ENCODE measurements at places on chromosomes 7 and 10.
A peak's percentile ranks its signal among the peaks of the same experiment; 100 is the strongest.

GRCh38 chr7:28533731-28534531, 121.6 kb downstream of the CREB5 start:
- no peak for DNase-seq

GRCh38 chr7:42023262-42023661, 213.7 kb downstream of the GLI3 start:
- no peak for DNase-seq

GRCh38 chr7:115146148-115146547, 224.3 kb downstream of the MDFIC start:
- DNase-seq = no peak

DNA sequence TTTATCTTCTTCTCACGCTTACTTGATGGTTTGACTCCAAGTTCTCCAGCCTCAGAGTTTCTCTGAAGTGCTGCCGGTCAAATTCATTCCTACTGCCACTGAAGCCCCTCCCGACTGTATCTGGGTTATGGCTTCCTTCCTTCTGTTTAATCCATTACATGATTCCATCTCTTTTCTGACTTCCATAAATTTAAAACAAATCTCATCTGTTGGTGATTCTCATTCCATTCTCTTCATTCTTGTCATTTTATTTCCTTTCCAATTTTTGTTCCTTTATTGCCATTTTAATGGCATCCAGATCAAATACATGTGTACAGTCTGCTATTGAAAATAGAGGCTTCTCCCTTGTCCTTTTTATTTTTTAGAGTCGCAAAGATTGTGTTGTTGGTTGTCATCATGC, 25.4 kb upstream of the HIBADH start:
- no peak for DNase-seq

- no peak for DNase-seq
Observed at GRCh38 chr7:105647591-105647990, 66.3 kb upstream of the EFCAB10 start.

DNA sequence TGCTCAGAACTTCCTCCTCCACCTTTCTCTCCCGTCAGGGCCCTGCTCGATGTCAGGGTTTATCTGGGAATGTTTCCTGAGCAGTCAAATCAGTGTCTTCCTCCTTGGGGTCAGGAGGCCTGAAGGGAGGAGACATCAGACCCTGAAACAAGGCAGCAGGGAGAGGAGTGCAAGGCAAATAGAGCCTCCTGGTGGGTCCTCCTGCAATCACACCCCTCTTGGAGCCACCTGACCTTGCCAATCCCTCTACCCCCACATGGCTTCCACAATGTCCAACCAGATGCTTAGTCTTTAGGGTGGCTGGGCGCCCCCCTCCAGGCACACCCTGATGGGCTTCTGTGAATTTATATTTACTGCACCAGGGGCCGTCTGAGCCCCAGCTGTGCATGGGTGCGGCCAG, 12.2 kb downstream of the GPR26 start:
- no peak for DNase-seq

GRCh38 chr7:137820156-137820555, 26.6 kb downstream of the DGKI start:
- no peak for DNase-seq

DNA sequence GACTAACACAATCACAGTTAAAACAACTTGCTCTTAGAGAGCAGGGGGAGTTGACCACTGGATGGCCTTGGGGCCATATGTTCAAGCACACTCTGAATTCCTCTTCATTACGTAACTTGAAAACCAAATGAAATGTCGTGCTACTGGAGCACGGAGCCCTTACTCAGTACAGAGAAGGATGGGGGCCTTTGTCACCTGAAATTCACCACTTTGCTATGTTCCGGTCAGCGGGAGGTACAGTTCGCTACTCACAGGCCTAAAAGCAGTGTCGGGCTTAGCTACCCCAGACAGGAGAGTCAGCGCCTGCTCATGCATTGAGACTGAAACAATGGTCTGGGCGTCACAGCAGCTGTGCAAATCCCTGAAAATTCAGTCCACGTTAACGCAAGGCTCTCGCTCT, 39.6 kb downstream of the GLI3 start:
- DNase-seq = no peak

DNA sequence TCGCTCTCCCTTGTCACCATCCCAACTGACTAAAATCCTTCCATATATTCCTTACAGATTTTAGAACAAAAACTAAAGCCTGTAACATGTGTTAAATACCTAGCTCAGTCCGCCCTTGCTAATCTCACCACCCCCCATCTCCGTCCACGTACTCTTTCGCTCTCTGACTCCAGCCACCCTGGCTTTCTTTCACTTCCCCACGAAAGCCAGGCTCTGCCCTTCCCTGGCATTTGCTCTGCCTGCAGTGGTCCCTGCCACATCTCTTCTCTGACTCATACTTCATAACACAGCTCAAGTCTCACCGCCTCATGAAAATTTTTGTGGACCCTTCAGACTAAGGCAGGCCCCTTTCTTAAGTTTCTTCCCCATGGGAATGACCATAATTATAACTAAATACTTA, 11.7 kb upstream of the GPAM start:
- no peak for DNase-seq

- DNase-seq = no peak
Observed at GRCh38 chr10:46999217-46999616, 88.0 kb downstream of the PTPN20 start.

- no peak for DNase-seq
Observed at GRCh38 chr10:70757856-70758255, 27.3 kb downstream of the TBATA start.

DNA sequence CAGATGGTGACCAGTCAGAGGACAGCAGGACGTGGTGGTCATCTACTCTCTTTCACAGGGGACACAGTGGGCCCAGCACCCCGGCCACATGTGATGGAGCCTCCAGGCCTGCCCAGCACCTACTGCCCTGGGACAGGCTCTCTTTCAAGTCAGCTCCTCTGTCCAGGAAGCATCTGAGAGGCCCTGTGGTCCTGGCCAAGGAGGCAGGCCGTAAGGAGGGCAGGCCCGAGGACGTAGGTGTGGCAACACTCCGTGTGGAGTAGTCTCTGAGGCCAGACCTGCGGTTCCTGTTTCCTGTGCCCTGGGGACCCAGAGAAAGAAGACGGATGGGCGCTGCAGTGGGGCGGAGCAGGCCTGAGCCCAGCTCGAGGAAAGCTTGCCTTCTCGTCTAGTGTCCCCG, 179.2 kb downstream of the EBF3 start:
- no peak for DNase-seq

DNA sequence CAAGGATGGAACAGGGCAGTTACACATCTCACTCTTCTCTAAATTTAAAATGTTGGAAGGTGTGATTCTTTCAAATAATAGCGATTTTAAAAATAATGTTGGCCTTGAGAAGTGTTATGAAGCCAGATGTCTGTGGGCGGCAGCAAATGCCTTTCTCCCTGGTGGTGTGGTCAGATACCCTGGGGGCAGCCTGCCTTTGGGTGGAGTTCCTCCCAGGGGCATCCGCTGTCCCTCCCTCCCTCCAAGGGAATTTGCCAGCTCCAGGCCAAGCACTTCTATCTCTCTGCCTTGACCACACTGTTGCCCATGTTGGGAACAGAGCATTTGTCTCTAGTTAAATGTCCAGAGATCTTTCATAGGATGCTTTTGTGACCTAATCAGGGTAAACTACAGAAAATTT, 121.4 kb downstream of the POU6F2 start:
- DNase-seq = no peak

- peak; percentile 11 for DNase-seq
Observed at GRCh38 chr10:89129911-89130310, 77.2 kb downstream of the CH25H start.

GRCh38 chr7:93026425-93026824, 91.4 kb downstream of the SAMD9 start:
- DNase-seq = no peak

DNA sequence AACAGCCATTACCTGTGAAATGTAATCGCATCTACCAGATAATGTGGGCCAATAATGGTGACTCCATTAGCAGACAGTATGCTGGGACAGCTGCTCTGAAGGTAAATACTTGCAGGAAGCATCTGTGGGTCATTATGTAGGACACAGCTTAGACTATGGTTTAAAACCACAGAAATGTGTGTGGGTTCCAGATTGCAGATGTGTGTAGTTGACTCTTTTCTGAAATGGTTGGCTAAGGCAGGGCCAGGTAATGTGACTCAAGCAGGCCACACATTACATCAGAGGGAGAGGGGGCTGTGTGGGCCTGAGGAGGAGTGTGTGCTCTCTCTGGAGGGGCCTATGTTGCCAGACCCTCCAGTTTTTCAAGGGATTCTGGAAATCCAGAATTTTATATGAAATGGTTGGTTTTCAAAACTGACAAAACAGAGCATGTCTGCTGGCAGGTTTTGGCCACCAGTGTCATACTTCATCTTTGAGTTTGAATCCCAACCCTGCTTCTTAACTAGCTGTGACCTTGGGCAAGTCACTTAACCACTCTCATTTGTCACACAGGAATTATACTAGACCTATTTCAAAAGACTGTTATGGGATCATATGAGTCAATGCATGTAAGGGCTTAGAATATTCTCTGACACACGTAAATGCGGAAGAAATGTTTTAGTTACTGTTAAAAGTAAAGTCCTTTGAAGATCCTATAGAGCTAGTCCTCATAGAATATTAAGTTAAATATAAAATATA, 64.5 kb downstream of the MCMBP start:
- DNase-seq = no peak

DNA sequence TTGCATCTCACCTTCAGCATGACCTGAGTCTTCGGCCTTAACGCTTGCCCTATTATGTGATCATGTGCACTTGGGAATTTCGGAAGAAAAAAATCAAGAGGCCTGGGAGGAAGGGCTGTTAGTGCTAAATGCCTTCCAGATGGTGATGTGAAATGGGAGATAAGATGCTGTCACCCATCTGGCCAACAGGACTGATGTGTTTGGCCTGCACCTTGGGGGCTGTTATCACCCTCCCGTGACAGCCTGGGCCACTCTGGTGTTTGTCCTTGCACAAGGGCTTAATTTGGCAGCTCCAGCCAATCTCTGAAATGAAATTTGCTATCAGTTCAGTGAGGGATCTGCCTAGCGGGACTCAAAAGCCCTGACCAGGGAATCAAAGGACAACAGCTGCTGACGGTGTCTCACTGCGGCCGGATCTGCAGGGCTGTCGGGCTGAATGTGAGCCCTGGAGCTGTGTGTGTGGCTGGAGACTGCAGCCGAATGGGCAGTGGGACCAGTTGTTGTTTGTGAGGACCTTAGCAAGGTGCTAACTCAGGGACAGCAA, 131.4 kb upstream of the BTBD16 start:
- DNase-seq = no peak
